ENCODE measurements at places on chromosomes 2 and 18.

DNA sequence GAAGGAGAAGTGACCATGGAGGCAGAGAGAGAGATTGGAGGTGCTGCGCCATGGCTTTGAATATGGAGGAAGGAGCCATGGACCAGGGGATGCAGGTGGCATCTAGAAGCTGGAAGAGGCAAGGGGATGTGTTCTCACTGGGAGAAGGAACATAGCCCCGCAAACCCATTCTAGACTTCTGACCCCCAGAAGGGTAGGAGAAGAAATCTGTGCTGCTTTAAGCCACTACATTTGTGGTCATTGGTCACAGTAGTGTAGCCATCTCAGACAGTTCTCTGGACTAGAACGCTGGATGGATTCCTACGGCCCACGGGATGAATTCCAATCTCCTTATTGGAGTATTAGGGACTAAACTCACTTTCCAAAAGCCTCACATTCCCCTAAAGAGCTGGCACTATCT, 67.8 kb downstream of the PTGR3 start:
- no peak for DNase-seq

DNA sequence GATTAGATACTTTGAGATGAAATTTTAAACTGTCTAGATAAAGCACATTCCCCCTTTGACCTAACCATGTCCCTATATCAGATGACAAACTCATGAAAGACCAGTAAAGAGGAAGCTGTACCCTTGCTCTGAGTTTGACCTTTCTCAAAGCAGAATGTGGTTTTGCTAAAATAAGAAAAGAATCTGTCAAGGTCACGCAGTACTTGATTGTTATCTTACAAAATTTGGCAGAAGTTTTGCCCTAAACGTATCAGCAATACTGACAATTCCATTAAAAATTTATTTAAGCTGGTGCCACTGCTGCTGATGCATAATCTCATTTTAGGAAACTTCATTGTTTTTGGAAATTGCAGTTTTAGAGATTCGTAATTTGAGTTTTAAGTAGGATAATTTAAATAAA, 31.2 kb upstream of the GALM start:
- DNase-seq: no peak

GRCh38 chr2:35794796-35795450, 560.7 kb upstream of the CRIM1 start:
- peak; percentile 40 for DNase-seq

DNA sequence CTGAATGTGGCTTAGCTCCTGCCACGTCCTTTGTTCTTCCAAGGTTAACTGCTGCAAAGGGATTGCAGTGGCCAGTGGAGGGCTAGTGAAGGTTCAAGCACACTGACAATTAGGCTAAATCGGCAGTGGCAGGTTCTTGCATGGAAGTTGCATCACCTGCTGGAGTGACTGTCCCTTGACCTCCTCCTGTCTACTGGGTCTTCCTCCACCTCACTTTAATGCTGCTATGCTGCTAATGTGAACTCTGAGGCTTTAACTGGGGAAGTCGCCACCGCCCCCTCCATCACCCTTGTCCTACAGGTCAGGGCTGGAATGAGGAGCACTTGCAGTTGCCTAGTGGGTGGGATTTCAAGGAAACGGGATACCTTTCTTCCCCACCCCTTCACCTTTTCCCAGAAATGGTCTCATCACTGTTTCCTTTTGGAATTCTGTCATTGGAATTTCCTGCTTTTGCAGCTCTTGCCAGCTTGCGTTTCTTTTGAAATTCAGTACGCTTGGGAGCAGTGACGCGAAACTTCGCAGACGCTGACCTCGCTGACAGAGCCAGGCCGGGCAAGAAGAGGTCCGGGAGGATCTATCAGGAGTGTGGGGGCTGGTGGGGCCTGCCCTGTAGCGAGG, 150.3 kb downstream of the SH3RF3 start:
- DNase-seq: no peak

- peak; percentile 71 for DNase-seq
Observed at GRCh38 chr2:69077252-69077950, 64.4 kb downstream of the ANTXR1 start.

DNA sequence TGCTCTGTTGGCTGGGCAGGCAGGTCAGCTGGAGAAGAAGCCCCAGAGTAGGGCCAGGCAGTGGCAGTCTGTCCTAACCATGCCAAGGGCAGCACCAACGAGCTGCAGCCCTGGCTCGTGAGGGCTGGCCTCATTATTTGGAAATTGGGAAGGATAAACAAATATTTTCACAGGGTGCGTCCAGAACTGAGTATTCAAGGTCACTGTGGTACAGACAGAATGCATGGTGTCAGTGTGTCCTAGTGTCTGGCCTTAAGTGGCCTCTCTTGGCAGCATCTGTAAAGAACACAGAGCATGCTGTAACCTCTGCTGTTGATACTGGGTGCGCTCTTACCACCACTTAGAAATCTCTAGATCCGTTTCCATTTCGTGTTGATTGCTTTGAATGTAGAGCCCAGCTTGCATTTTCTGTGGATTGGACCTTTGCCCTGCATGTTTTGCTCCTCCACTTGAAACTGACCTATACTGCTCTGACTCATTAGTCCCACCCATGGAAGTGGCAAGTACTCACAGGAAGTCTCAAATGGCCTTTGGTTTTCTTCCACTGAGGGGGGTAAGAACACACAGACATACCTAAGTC, 88.2 kb downstream of the GREB1L start:
- DNase-seq: peak; percentile 84

- DNase-seq: peak; percentile 16
Observed at GRCh38 chr2:39202639-39203369, 41.0 kb downstream of the CDKL4 start.

GRCh38 chr2:31987454-31988220, 23.2 kb downstream of the MEMO1 start:
- no peak for DNase-seq

- no peak for DNase-seq
Observed at GRCh38 chr18:6776188-6776587, 46.7 kb downstream of the ARHGAP28 start.

- peak; percentile 53 for DNase-seq
Observed at GRCh38 chr2:75465317-75465984, 95.3 kb downstream of the EVA1A start.

GRCh38 chr2:64487256-64488049, 33.5 kb downstream of the LGALSL start:
- DNase-seq: no peak

- no peak for DNase-seq
Observed at GRCh38 chr2:118837067-118837466, 10.4 kb downstream of the EN1 start.

- DNase-seq: no peak
Observed at GRCh38 chr2:42874949-42875801, 82.8 kb upstream of the HAAO start.

GRCh38 chr2:65395621-65396347, 36.6 kb downstream of the SPRED2 start:
- no peak for DNase-seq

- DNase-seq: peak; percentile 51
Observed at GRCh38 chr2:112880091-112880531, 30.9 kb upstream of the IL37 start.

GRCh38 chr2:85953476-85953875, 64.7 kb upstream of the ST3GAL5 start:
- DNase-seq: no peak

GRCh38 chr2:71923887-71924533, 223.7 kb downstream of the CYP26B1 start:
- peak; percentile 57 for DNase-seq

DNA sequence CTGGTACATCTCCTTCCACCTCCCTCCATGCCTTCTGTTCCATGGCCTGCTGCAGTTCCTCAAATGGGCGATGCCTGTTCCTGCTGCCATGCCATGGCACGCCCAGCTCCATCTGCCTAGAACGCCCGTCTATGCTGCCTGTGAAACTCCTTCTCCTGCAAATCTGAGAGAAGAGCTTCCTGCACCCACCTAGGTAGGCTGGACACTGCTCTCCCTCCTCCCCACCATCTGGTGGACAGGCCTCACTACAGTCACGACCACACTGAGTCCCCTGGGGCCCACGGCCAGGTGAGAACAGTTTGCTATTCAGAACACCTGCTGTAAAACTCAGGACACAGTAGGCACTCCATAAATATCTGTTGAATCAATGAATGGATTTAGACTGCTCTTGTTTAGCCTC, 92.4 kb downstream of the LAMA1 start:
- DNase-seq: no peak

GRCh38 chr2:3689998-3690748, 13.2 kb upstream of the DCDC2C start:
- no peak for DNase-seq

- peak; percentile 58 for DNase-seq
Observed at GRCh38 chr2:99911736-99912135, 230.7 kb downstream of the AFF3 start.

DNA sequence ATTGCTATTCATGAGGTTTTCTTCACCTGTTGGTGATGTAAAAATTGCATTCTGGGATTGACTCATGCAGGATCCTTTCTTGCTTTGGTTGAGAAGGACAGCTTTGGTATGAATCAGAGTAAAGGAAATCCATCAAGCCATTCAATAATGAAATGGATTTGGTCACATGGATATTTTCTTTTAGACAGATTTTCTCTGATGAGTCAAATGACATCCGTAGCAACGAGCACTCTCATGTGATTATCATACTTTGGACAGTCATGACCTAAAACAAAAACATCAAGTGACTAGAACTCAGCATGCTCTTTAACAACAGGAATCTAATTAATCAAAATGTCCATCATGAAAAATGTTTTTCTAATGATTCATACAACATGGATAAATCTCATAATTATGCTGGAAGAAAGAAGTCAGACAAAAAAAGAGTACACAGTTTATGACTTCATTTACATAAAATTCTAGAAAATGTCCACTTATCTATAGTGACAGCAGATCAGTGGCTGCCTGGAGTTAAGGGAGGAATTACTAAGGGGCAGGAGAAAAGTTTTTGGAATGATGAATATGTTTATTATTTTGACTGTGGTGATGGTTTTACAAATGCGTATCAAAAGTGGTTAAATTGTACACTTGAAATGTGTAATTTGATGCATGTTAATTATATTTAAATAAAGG, 30.7 kb downstream of the TRAK2 start:
- DNase-seq: peak; percentile 70
